ENCODE measurements at places on chromosomes 3 and 15.
A peak's percentile ranks its signal among the peaks of the same experiment; 100 is the strongest.

DNA sequence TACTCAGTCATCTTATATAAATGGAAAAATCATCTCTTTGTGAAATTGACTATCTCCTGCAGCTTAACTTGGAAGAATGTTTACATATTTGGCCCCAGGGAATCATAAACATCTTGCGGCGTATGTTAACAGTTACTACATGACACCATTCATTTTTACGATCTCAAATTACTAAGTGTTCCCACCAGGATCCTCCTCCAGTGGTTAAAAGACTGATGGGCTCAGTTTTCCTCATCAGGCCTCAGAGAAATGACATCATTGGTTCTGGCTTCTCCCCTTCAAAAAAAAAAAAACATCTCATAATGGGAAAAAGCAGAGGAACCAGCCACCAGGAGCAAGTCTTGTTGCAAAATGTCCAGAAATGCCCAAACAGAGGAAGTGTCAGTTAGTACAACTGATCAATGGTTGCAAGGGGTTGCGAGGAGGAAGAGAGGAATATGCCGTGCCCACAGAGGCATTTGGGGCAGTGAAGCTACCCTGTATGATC lies 70.5 kb upstream of the LIPC start:
- DNase-seq, result peak; percentile 75

DNA sequence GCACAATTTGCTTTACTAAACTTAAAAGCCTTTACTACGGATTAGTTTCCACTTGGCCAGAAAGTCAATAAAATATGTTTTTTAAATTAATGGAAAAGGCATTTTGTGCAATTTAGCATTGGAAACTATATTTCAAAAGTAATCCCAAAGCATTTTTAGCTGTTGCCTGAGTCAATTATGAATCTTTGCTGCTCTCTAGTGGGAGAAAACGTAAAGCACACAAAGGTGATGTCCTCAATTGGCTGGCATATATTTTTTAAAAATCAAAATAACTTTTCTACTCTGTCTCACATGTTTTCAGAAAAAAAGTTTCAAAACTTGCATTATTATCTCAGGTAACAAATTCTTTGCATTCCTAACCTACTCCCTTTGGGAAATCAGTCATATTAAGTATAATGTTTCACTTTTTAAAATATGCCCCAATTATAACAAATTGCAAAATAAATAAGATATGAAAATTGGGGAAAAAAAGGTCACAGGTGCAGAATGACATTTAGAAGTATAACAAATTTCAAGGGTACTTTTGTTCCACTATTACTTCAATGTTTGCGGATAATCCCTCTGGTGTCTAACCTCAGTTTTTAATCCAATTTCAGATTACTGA lies 47.2 kb upstream of the TEX55 start:
- DNase-seq, result peak; percentile 47

- no peak for DNase-seq
These were observed 427.2 kb upstream of the CBLB start for GRCh38 chr3:106296062-106296461.

- DNase-seq, result no peak
These were observed 227.1 kb downstream of the ZPLD1 start for GRCh38 chr3:102661707-102662497.

DNA sequence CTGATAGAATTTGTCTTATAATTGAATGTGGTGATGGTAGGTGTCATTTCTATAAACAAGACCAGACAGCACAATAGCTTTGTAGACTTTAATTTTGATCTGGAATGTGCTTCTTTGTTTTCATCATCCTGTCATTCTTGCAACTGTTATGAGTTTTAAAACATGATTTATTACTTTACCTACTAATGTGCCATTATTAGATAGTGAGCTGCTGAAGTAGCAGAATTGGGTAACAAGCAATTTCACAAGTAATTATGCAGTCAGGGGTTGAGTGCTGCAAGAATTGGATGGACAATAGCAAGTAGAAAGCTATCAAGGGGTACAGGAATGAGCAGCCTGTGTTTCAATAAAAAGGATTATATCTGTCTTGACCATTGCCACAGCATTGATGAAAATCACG lies 975.6 kb downstream of the ROBO1 start:
- DNase-seq, result no peak

DNA sequence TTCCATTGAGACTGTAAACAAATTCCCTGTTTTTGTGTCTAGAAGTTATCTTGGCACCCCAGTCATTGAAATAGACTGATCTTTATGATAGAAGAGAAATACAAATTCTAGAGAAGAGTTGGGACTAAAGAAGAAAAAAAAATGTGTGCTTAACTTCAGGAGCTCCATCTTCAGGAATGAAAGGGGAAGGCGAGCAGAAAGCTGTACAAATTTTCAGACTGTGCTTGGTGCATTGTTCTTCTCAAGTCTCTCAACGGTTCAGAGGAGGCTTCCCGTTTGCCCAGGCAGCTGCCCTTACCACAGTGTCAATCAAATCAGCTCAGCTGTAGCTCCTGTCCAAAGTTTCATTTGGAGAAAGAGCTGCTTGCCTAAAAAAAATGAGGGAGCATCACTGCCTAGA lies 41.7 kb downstream of the OXSM start:
- DNase-seq, result no peak

DNA sequence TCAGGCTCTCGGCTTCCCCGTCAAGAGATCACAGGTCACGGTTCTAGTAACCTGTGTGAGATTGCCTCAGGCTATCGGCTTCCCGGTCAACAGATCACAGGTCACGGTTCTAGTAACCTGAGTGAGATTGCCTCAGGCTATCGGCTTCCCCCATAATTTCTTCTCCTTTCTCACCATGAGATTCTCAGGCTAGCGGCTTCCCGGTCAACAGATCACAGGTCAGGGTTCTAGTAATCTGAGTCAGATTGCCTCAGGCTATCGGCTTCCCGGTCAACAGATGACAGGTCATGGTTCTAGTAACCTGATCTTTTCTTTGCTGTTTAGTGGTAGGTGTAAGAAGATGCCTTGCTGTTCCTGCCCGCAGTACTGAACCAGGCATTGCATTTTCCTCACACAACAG lies 418.2 kb upstream of the ZNF717 start:
- DNase-seq, result no peak

- DNase-seq, result no peak
These were observed 243.6 kb downstream of the ATP8B4 start for GRCh38 chr15:49875392-49875791.

GRCh38 chr3:23865595-23866396 lies 51.0 kb downstream of the NKIRAS1 start:
- DNase-seq, result no peak

DNA sequence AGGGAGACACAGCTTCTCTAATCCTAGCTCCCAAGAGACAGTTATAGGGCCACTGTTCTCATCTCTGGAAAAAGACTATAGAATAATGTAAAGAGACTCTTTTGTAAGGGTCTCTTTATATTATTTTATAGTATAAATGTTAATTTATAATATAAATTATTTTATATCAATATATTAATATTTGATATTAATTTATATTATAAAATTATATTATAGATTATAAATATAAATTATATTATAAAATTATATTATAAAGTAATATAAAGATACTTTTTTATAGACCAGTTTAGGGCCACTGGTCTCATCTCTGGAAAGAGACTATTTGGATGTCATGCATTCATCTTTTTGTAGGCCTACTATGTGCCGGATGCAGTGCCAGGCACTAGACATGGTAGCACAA lies 53.9 kb downstream of the SV2B start:
- no peak for DNase-seq

- no peak for DNase-seq
These were observed 53.7 kb downstream of the DHX30 start for GRCh38 chr3:47856669-47857068.

- DNase-seq, result peak; percentile 51
These were observed 12.2 kb upstream of the IDH2 start for GRCh38 chr15:90114451-90114901.

DNA sequence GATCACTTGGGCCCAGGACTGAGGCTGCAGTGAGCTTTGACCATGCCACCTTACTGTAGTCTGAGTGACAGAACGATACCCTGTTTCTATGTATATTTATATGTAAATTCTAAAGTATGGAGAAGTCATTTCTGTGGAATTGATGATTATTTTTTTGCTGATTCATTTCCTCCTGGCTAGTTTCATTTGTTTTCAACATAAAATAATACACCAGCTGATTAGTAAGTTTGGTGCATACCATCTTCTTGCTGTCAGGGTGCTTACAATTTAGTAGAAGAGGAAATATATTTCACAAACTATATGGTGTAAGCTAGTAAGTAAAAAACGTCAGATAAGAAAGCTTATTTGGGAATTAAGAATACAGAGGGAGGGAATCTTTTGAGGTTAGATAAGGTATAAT lies 36.0 kb downstream of the SLC25A26 start:
- no peak for DNase-seq

DNA sequence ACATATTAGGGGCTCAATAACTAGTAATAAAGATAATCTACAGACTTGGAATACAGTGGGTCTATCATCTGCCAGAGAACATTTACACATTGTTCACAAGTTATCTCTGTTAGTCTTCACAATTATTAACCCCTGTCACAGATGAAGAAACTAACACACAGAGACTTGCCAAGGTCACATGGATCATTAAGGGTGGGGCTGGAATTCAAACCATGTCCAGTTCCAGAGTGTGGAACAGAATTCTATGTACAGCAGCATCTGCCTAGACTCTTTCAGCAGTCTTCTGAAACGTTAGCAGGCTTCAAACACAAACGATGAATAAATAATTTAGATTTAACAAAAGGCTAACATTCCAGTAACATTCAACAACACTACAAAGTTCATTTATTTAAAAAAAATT lies 673.9 kb upstream of the NR2F2 start:
- DNase-seq, result no peak

- no peak for DNase-seq
These were observed 101.7 kb downstream of the CD200R1L start for GRCh38 chr3:112744825-112745566.

DNA sequence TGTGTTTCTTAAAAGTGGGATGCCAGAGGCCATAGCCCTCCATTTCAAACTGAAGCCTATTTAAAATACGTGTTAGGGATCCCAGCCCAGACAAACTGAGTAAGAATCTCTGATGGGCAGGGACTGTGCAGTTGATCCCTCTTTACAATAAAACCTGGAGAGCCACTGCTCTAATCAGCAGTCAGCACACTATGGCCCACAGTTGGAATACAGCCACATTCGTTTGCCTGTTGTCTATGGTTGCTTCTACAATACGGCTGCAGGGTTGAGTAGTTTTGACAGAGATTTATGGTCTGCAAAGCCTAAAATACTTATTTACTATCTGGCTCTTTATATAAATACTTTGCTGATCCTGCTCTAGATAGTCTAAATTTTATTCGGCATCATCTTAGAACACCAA lies 32.4 kb downstream of the TJP1 start:
- DNase-seq, result no peak

DNA sequence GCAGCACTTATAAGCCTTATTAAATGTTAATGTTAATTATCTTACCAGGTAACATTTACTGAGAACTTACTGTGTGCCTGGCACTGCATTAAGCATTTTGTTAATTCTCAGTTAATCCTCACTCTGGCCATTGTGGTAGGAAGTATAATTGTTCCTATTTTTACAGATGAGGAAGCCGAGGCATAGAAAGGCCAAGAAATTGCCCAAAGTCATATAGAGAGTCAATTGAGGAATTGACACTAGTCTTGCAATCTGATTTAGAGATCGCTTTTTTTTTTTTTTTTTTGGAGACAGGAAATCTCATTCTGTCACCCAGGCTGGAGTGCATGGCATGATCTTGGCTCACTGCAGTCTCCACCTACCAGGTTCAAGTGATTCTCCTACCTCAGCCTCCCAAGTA lies 132.6 kb upstream of the PROK2 start:
- peak; percentile 86 for DNase-seq

DNA sequence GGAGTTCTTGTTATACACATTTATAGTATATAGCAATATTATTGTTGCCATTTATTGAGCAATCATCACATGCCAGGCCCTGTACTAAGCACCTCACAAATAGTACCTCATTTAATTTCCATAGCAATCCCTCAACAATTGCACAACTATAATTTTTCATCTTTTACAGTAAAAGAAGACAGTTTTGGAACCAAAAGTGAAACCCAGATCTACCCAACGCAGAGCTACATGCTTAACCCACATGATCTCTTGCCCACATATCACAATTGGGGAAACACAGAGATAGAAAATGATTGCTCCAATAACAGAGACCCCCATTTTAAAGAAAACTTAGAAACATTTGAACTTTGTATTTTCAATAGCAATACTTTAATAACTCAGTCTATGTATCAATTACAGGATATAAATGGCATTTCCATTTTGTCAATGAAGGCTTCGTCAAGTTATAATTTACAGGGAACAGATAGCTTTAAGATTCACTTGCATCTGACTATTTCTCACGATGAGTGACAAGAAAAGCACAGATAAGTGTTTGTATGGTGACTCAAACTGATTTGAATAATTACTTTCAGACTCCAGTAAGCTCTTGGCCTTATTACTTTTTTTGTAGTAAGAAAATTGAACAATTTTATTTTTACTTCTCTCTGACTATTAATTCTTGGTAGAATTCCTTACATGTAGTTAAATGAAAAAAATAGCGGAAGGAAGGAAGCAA lies 38.7 kb upstream of the CCDC50 start:
- DNase-seq, result peak; percentile 84

- no peak for DNase-seq
These were observed 53.7 kb upstream of the FAM174B start for GRCh38 chr15:92709110-92709790.

DNA sequence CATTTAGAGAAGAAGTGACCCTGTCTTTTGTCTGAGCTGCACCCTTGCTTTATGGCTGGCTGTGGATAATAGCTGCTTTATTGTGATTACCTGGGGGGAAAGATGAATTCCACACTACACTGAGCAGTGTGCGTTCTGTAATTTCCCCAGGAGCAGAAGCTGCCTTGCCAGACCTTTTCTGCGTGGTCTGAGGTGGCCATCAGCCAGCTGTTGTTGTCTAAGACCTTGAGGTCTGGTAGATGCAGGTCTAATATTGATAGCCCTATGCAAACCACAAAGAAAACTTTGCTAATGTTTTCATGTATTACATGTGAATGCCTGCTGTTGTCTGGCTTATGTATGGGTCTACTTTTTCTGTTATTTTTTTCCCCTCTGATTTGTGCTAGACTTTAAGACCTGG lies 144.6 kb downstream of the THSD4 start:
- DNase-seq, result no peak

DNA sequence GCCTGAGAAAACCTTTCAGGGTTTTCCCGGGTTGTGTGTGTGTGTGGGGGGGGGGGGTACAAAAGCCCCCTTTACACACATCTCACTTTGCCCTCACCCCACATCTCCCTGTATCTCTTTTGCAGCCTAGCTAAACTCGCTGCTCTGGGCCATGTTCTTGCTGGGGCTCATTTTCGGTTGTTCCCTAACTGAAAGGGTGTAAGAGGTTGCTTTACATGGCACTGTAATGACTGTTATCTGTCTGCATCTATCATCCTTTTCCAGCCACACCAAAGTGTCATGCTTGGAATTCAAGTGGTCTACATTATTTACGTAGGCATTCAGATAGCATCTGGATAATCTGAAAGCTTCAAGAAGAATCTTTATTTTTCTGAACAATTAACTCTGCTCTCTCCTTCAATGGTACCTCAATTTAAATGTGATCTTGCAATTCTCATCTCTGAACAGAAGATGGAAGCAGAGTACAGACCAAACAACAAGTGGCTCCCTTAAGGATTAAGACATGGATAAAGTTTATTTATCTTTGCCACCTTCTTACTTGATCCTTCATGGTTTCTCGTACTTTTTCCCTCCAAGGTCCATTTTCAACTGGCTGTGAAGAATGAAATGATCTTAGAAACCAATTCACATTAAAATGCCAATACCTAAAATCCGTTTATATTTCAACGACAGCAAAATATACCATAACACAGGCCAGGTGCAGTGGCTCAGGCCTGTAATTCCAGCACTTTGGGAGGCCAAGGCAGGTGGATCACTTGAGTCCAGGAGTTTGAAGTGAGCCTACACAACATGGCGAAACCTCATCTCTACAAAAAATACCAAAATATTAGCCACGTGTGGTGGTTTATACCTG lies 34.9 kb downstream of the DCLK3 start:
- peak; percentile 58 for DNase-seq

All from suppressor macrophage treated with lipopolysaccharide for 4 hours (primary cell).